ENCODE measurements at places on chromosomes 2 and 18.
A peak's percentile ranks its signal among the peaks of the same experiment; 100 is the strongest.

DNA sequence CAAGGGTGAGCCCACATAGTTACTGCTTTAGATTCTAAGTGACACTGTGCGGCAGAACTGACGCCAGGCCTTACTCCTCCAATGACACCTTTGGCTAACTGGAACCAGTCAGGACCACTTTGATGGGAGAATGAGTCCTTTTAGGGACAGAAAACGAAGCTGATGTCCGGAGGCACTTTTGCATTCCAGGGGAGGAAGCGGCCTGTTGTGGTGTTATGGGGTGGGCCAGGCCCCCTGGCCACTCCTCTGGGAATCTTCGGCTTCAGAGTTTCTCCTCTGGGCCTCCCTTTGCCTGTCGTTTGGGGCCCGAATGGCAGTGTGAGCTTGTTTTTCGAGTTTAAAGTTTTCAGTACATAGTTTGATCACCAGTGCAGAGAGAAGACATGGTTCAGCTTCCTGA, 65.9 kb downstream of the MBP start:
- no peak for DNase-seq

GRCh38 chr2:207284556-207285472, 119.1 kb upstream of the KLF7 start:
- DNase-seq: no peak

DNA sequence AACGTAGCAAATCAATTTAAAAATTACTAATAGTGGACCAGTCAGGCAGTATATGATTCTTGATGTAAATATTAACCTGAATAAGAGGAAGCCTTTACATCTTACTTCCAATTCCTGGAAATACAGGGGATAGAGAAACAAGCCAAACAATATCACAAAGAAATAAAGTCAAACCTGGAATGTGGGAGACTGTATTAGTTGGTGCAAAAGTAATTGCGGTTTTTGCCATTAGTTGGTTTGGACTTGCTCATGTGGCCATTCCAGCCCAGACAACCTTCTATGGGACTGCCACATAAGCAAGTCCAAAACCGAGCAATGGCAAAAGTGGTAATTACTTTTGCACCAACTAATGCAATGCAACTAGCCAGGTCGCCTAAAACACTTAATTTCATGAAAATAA, 38.9 kb upstream of the YES1 start:
- DNase-seq: no peak

GRCh38 chr2:2238726-2239269, 92.3 kb downstream of the MYT1L start:
- DNase-seq: no peak

GRCh38 chr2:172462849-172463381, 35.5 kb downstream of the ITGA6 start:
- peak; percentile 40 for DNase-seq

DNA sequence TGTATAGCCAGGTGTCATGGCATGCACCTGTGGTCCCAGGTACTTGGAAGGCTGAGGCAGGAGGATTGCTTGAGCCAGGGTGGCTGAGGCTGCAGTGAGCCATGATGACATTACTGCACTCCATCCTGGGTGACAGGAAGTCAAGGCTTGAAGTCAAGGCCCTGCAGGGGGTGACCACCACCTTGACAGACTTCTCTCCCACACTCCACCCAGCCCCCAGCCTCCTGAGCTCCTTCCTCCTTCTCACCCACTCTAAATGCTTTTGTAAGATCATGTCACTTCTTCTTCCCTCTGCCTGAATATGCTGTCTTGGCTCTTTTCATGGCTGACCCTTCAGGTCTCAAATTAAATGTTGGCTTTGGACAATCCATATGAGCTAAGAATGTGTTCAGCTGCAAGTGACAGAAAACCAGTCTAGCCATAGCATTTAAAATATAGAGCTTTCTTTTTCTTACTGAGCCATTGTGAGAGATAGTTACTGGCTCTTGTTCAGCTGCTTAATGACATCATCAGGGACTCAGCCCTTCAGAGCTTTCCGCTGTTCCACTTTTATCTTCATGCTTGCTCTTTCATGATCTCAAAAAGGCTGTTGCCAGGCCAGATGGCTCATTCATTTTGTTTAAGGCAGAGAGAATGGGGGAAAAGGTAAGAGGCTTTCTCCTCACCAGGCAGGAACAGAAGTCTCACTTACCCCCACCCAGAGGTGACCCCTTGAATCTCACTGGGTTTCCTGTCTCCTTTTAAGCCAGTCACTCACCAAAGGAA, 36.7 kb upstream of the TTC39C start:
- no peak for DNase-seq

GRCh38 chr2:27795093-27795834, 23.7 kb downstream of the MRPL33 start:
- no peak for DNase-seq

GRCh38 chr2:11467129-11467649, 1.2 kb upstream of the E2F6 start:
- no peak for DNase-seq

DNA sequence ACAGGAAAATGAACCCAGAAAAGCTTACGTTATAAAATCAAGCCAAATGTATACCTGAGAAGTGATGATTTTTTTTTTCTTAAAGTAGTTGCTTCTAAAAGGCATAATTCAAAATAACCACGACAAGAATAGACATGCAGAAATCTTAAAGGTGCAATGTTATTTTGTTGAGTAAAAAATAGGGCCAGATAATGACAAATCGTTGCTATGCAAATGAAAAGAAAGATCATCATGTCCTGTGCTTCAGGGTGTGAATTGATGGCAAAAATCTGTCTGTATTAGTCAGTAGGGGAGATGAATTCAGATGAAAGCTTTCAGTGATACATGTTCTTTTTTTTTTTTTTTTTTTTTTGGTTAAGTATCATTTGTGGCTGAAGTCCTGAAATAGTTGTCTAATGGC, 24.0 kb downstream of the LYPD6B start:
- no peak for DNase-seq

GRCh38 chr2:50602636-50603327, 429.1 kb downstream of the NRXN1 start:
- no peak for DNase-seq

DNA sequence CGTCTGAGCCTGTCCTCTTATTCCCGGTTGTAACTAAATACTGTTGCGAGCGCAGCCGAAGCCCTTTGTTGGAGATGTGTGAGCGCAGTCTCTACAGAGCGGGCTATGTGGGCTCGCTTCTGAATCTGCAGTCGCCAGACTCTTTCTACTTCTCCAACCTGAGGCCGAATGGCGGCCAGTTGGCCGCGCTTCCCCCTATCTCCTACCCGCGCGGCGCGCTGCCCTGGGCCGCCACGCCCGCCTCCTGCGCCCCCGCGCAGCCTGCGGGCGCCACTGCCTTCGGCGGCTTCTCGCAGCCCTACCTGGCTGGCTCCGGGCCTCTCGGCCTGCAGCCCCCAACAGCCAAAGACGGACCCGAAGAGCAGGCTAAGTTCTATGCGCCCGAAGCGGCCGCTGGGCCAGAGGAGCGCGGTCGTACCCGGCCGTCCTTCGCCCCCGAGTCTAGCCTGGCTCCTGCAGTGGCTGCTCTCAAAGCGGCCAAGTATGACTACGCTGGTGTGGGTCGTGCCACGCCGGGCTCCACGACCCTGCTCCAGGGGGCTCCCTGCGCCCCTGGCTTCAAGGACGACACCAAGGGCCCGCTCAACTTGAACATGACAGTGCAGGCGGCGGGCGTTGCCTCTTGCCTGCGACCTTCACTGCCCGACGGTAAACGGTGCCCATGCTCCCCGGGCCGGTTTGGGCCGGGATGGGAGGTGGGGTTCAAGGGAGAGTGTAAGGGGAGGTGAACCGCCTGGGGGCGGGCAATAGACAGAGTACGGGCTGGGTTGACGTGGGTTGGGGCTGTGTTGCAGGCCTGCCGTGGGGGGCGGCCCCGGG, at the start of gene HOXD12:
Gene HOXD12, plus strand, starts transcription at position 68 of the 819 bp plus-strand sequence. Its CDS starts 7 bp downstream, at position 75.
- DNase-seq: no peak

DNA sequence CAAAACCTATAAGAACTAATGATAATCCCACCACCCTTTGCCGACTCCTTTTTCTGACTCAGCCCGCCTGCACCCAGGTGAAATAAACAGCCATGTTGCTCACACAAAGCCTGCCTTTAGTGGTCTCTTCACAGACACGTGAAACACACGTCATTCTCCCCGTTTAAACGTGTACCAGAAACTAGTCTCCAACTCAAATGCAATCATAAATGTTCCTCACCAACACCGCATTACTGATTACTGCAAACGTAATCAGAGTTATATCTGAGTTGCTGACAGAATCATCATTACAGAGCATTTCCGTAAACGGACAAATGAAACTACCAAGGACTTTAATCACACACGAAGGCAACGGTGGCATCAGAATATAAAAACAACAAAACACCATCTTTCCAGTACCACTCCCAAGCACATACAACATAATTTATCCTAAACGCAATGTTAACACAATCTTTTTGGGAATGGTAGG, 1.9 kb downstream of the CLK1 start:
- DNase-seq: peak; percentile 65

DNA sequence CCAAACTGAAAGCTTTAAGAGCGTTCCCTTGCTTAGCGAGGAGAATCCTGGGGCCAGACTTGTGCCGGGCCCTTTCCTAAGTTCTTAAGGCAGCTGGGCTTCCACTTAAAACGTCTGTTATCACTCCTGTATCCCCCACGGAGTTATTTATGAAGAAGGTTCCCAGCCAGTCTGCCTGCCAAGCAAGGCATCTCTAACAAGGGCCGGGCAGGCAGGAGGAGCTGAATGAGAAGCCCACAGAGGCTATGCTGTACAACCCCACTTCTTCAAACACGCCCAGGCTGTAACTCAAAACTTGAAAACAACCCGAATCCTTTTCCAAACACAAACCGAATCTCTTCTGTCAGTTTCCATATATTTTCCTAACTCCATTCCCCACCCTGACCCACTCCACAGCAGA, 39.0 kb upstream of the ZFP36L2 start:
- no peak for DNase-seq

GRCh38 chr18:48929941-48930713, 20.6 kb downstream of the SMAD7 start:
- DNase-seq: no peak

- no peak for DNase-seq
These were observed 124.9 kb downstream of the CSRNP3 start for GRCh38 chr2:165594231-165594934.

GRCh38 chr2:141692829-141693228, 438.0 kb downstream of the LRP1B start:
- DNase-seq: no peak

DNA sequence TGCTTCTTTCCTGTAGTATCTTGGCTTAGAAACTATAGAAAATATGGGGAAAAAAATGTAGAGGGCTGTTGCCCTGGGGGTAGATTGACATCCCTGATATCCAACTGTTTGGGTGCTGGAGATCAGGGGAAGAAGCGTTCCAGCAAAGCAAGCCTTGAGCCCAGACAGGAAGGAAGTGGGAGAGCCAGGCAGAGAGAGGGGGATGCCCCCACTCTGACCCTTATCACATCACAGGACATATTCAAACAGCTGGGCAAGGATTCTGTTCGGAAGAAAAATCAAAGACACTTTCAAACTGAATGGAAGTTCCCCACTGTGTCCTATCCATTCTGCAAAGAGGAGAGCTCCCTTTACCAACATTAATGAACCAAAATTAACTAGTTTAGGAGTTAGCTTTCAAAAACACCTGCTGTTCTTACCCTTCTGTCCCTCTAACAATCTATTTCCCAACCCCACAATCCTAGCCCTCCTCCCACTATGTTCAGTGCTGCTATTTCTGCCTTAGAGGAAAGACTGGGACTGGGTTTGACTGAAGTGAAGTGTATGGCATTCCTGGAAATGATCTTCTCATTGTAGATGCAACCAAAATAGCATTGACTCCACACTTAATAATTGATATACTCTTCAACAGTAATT, 16.9 kb upstream of the KCNG3 start:
- no peak for DNase-seq

DNA sequence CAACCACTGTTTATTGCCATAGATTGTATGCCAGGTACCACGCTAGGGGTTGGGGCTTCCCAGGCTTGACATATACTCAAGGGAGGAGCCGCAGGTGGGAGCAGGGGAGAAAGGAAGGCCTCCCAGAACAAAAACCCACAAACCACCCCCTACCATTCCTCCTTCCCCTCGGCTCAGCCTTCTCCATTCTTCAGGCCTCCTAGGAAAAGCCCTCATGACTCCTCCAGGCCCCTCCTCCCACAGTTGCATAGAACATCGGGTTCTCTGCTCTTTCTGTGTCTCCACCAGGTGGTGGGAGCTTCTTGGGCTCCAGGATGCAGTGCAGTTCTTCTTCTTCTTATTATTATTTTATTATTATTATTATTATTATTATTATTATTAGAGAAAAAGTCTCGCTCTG, 80.3 kb downstream of the ZFP36L2 start:
- no peak for DNase-seq

DNA sequence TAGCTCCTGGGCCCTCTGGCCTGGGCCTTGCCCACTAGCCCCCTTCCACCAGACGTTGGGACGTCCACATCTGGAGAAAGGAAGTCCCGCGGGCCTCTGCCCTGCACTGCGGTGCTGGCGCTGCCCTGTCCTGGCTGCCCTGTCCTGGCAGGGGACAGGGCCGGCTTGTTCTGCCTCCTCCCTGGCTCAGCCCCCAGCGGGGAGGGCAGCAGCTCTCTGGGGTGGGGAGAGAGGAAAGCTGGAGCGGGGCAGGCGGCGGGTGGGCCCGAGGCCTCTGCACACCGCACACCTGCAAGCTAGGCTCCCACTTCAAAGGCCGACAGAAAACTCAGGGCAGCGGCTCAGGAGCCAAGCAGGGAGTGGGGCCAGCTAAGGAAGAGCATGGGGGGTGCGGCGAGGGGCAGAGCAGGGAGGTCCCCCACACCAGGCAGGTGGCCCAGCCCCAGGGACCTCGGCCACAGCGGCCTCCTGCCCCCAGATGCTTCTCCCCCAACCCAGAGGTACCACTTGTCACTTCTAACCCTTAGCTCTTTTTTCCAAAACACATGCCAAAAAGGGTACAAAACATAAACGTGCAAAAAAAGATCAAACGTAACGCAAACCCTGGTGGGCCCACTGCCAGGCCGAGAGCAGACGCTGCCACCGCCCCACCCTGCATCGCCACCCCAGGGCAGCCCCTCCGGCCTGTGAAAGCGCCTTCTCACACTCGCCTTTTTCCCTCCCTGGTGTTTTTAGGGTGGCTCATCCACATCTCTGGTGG, 13.5 kb downstream of the SNED1 start:
- peak; percentile 14 for DNase-seq

- DNase-seq: no peak
These were observed 52.0 kb upstream of the TRIM43 start for GRCh38 chr2:95539836-95540235.

GRCh38 chr2:43340066-43340465, 113.7 kb upstream of the ZFP36L2 start:
- no peak for DNase-seq

- DNase-seq: no peak
These were observed 11.6 kb downstream of the TTR start for GRCh38 chr18:31603315-31603714.

GRCh38 chr2:55779459-55780421, 86.1 kb upstream of the PNPT1 start:
- DNase-seq: no peak

DNA sequence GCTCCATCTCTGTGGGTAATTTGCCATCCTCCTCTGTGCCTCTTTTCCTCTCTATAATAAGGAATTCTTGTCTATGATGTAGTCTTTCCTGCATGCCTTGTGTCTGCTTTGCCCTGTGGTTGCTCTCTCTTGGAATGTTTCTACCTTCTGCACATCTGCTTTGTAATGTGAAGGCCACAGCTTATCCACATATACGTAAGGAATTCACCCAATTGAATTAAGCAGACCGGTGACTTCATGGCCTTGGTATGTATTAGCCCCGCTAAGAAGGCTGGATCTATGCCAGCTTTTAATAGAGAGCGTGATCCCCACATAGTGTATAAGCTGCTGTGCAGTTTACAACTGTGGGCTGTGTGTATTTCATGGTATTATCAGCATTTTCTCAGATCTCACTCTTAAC, 274.7 kb downstream of the RNF144A start:
- no peak for DNase-seq

All from CD4-positive, alpha-beta T cell treated with Interleukin-15 for 1 hour (primary cell).